Gastrocnemius medialis (tissue), 4 donors: ENCODE measurements at places on chromosomes 12 and 14. TPM values are rescaled to one million over a fixed set of nuclear protein-coding genes. Genes with fewer than 3 reads are reported as not detected.
A peak's percentile ranks its signal among the peaks of the same experiment; 100 is the strongest.

The SPIC gene
- total RNA-seq: not detected

The AQP5 gene
- not detected for total RNA-seq

The LTB4R2 gene
- 3.3 TPM for total RNA-seq

The TEX52 gene
- total RNA-seq: not detected

The TSPAN8 gene
- total RNA-seq: 117 TPM

The IKBIP gene
- 3.7 TPM for total RNA-seq

The PLA2G1B gene
- not detected for total RNA-seq

The GPR84 gene
- total RNA-seq: 0.49 TPM

The STAC3 gene
- 459 TPM for total RNA-seq

The SYT1 gene
- total RNA-seq: 0.88 TPM

DNA sequence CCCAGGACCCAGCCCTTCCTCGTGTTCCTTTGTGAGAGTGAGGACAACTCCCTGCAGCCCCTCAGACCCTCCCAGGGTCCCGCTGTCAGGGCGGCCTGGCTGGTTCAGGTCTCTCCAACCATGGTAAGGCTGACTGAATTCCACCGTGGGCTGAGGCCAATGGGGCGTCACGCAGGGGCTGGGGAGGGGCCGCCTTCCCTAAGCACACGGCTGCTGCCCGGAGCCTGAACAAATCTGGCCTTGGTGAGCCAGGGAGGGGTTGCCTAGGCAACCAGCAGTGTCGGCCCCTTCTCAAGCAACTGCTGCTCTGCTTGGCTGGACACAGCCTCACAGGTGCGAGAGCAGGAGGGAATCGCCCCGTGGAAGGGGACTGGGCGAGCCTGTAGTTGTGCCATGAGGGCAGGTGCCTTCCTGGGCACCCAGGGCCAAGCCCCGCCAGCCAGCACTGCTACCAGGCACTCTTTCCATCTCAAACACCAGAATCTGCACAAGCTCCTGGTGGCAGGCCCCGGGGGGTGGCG is 37.0 kb upstream of the GALNT9 start:
- no peak overlapping the region for H3K27ac ChIP-seq
- H3K36me3 ChIP-seq: no peaks in the 10 kb centered on the region
- no peaks in the 10 kb centered on the region for H3K4me1 ChIP-seq
- H3K27me3 ChIP-seq: peaks cover 30% of the 10 kb centered on the region
- H3K4me3 ChIP-seq: no peak overlapping the region
- DNase-seq: no peak

- H3K4me1 ChIP-seq: no peaks in the 10 kb centered on the region
- H3K36me3 ChIP-seq: no peaks in the 10 kb centered on the region
- no peaks in the 10 kb centered on the region for H3K27me3 ChIP-seq
- no peak for DNase-seq
- no peak overlapping the region for H3K27ac ChIP-seq
Measured at GRCh38 chr12:9906873-9907272, 25.3 kb downstream of the CLEC2A start.

GRCh38 chr14:65392296-65392695 is 20.2 kb upstream of the FUT8 start:
- no peak overlapping the region for H3K27ac ChIP-seq
- no peak for DNase-seq
- no peaks in the 10 kb centered on the region for H3K27me3 ChIP-seq
- H3K4me1 ChIP-seq: no peaks in the 10 kb centered on the region
- H3K4me3 ChIP-seq: no peak overlapping the region
- H3K36me3 ChIP-seq: no peaks in the 10 kb centered on the region

- DNase-seq: no peak
- H3K4me3 ChIP-seq: no peak overlapping the region
- H3K4me1 ChIP-seq: no peaks in the 10 kb centered on the region
Measured at GRCh38 chr12:59004456-59004855, 84.2 kb upstream of the LRIG3 start.

DNA sequence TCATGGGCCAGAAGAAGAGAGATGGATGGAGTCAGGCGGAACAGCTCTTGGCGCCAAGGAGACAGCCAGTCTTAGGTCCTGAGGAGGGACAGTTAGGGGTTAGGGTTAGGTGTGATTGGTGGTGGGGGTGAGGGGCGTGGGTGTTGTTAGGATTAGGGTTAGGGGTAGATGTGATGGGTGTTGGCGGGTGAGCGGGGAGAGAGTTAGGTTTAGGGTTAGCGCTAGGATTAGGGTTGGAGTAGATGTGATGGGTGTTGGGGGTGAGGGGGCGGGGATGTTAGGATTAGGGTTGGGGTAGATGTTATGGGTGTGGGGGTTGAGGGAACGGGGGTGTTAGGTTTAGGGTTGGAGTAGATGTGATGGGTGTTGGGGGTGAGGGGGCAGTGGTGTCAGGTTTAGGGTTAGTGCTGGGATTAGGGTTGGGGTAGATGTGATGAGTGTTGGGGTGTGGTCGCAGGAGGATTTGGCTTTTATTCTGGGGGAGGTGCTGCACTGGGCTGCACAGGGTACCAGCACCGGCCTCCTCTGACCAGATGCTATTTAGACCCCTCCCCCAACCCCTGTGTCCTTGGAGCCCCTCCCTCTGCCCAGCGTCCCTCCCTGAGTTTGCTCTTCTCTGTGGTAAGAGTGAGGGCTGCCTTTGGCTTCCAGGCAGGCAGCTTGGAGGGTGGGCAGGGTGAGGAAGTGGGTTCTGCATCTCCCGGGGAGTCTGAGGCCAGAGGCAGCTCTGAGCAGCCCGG is 35.6 kb upstream of the FBRSL1 start:
- no peaks in the 10 kb centered on the region for H3K4me1 ChIP-seq
- peaks cover 50% of the 10 kb centered on the region for H3K27me3 ChIP-seq
- H3K4me3 ChIP-seq: no peak overlapping the region
- H3K36me3 ChIP-seq: no peaks in the 10 kb centered on the region
- H3K27ac ChIP-seq: no peak overlapping the region

DNA sequence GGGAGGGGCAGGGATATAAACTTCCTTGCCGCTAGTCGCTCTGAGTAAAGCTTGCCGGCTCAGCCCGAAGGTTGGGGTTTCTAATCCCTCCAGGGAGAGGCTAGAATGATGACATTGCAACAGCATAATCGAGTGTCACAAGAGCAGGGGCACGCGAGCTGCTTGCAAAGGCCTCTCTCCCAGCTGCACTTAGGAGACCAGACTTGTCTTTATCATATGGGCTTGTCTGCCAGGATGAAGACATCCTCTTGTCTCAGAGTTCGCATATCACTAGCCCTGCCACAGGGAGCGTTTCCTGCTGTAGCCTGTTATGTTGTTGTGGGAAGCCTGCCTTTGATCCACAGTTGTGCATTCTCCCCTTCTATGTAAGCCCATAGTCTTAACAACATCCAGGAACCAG is 180.0 kb downstream of the ESR2 start:
- peak; percentile 68 for DNase-seq
- H3K27ac ChIP-seq: peak overlapping the region; percentile 93
- H3K36me3 ChIP-seq: no peaks in the 10 kb centered on the region
- peak overlapping the region; percentile 40 for H3K4me3 ChIP-seq
- peaks cover 43% of the 10 kb centered on the region for H3K4me1 ChIP-seq

DNA sequence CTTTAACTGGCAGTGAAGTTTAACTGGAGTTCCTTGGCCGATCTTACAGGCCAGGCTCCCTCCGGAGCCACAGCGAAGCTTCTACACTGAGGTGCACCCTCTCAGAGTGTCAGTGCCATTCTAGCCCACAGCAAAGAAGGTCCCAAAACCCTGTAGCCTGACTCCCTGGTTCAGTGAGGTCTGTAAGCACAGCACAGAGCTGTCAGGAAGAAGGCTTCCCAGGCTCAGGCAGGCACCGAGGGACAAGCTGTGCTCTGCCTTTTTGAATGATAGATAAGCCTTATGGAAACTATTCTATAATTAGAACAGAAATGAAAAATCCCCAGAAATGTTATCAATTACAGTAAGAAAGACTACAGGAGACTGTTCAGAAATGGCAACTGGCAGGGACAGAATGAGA is 40.2 kb downstream of the MOK start:
- no peak overlapping the region for H3K27ac ChIP-seq
- no peaks in the 10 kb centered on the region for H3K27me3 ChIP-seq
- no peaks in the 10 kb centered on the region for H3K36me3 ChIP-seq
- H3K4me1 ChIP-seq: no peaks in the 10 kb centered on the region
- no peak overlapping the region for H3K4me3 ChIP-seq

GRCh38 chr12:55226523-55226922 is 5.7 kb downstream of the OR10A7 start:
- no peak overlapping the region for H3K4me3 ChIP-seq
- H3K27ac ChIP-seq: no peak overlapping the region
- no peak for DNase-seq
- H3K36me3 ChIP-seq: no peaks in the 10 kb centered on the region
- no peaks in the 10 kb centered on the region for H3K27me3 ChIP-seq

DNA sequence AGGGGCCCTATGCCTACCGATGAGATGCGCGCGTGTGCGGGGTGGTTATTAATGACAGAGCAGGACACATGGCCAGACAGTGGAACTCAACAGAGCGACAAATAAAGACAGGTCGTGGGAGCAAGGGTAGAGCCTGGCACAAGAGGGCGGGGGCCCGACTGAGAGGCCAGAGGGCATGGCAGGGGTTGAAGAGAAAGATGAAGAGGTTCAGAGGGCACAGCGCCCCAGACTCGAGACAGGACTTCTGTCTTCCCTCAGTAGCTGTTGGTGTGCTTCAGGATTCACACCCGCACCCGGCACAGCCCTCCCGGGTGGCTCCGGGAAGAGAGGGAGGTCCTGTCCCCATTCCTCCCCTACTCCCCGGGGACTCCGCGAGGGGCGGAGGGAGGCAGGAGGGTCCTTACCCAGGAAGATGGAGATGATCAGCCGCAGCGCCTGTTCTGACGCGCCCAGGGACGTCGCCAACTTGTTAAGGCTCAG is 366 bp downstream of the LPCAT3 start:
- H3K27ac ChIP-seq: peak overlapping the region; percentile 98
- peak overlapping the region; percentile 86 for H3K4me3 ChIP-seq
- peaks cover 4% of the 10 kb centered on the region for H3K36me3 ChIP-seq

DNA sequence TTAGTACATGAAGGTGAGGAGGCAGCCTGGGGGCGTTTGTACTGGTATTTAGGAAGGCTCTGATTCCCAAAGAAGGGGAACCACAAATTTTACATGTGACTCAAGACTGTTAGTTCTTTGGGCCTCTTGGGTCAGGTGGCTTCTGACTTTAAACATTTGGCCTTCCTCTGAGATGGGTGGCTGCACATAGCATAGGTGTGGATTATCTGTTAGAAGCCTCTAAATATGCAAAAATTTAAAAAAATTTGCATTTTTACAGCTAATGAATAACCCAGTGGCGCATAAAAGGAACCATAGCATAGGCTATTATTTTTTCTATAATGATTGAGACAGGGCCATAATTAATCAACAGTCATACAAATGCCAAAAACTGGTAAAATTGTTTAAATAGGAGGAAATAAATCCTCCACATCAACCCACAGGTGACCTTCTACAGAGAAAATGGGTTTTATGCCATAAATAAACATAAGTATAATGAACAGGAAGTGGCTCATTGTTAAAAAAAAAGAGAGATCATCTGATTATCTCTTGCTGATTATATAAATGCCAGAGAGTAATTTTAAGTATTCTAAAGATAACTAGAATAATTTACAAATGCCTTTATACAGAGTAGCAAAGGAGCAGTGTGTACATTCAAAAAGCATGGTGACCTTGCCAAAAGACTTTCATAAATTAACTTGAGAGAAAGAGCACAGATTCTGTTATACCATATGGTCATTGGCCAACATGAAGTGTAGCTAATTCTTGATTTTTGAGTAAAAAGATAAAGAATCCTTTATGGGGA is 284.2 kb upstream of the ATP2B1 start:
- no peak overlapping the region for H3K27ac ChIP-seq
- no peaks in the 10 kb centered on the region for H3K36me3 ChIP-seq
- DNase-seq: no peak
- no peaks in the 10 kb centered on the region for H3K4me1 ChIP-seq
- no peak overlapping the region for H3K4me3 ChIP-seq

GRCh38 chr12:103442182-103442555 is 53.6 kb downstream of the C12orf42 start:
- no peaks in the 10 kb centered on the region for H3K4me1 ChIP-seq
- H3K4me3 ChIP-seq: no peak overlapping the region

GRCh38 chr14:93543766-93544165 is 113.0 kb downstream of the UNC79 start:
- DNase-seq: no peak
- no peaks in the 10 kb centered on the region for H3K36me3 ChIP-seq
- H3K4me3 ChIP-seq: no peak overlapping the region
- H3K27ac ChIP-seq: no peak overlapping the region

DNA sequence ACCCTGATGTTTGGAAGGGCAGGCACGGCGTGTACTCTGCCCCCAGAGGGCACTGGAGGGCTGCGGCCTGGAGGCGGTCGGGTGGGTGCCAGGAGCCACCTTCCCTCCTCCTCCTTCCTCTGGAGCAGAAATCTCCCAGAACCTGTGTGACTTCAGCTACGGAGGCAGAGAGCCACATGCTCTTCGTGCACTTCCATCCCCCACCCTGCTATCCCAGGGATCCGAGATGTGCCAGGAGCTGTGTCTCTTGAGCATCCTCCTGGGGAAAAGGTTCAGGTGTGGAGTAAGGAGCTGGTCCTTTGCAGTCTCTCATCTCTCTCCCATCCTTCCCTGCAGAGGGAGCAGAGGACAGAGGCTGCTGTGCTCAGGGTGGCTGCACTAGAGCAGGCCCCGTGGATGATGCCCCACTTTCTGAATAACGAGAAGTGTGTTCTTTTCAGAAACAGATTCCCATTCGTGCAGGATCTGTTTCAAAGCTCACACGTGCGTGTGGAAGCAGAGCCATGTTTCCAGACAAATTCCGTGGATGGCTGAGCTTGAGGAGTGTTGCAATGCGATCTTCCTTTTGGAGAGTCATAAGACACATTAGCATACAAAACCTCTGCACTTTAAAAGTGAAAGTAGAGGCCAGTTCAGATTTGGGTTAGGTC is 162.9 kb downstream of the ADGRD1 start:
- H3K4me3 ChIP-seq: no peak overlapping the region
- no peaks in the 10 kb centered on the region for H3K36me3 ChIP-seq

DNA sequence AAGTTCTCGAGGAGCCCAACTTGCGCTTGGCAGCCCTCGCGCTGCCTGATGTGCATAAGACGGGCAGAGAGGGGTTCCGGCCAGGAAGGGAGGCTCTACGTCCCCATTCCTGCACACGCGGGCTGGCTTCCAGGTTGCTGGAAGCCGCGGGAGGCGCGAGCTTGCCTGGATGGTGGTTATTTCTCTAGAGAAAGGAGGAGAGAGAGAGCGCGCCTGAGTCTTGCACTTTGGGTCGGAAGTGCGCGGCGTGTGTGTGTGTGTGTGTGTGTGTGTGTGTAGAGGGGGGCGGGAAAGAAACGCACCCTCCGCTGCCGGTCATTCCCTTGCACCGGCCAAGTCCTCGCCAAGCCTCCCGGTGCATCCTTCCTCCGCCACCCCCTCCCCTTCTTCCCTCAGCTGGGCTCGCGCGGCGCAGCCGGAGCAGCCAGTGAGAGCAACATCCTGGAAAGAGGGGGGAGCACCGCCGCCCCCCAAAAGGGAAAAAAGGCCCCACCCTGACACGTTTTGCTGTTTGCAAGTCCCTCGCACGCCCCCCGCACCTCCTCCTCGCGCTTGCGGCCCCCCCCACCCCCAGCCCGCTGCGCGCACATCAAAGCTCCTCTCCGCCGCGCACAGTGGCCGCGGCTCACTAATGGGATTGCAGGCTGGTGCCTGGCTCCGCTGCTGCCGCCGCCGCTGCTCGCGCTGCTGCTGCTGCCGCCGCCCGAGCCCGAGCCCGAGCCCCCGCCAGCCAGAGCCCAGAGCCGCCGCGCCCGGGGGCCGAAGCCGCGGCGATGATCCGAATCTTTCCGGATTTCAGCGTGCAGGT is 4.4 kb upstream of the NPAS3 start:
- H3K27me3 ChIP-seq: peaks cover 12% of the 10 kb centered on the region
- peaks cover 14% of the 10 kb centered on the region for H3K4me1 ChIP-seq
- peak overlapping the region; percentile 60 for H3K4me3 ChIP-seq
- no peaks in the 10 kb centered on the region for H3K36me3 ChIP-seq
